ENCODE measurements at places on chromosomes 5 and 9.

GRCh38 chr5:173055983-173056782 lies at the start of gene CREBRF:
CREBRF (plus strand) TSS chr5:173056352; CDS start chr5:173080776, 24,424 bp downstream.
- peak; percentile 98 for DNase-seq

GRCh38 chr5:124162767-124163532 lies 583.5 kb downstream of the ZNF608 start:
- DNase-seq = no peak

DNA sequence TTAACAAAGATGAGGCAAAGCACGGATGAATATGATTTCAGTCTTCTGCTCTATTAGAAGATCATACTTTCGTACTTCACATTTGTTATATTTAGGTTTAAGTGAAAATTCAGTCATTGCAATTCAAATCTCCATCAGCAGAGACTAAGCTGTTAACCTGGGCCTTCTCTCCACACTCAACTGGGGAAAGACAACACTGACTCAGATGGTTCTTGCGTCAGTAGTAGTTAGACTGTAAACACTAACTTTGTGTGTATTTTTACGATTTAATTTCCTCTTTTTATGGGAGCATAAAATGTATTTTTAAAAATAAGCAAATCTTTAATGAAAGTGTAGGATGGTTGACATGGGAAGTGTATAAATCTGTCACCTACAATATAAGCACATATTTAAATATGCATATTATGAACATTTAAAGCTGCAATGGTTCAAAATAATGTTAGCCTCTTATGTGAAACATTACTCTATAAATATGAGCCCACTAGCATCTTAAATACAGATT lies 42.7 kb upstream of the ZNF608 start:
- no peak for DNase-seq

DNA sequence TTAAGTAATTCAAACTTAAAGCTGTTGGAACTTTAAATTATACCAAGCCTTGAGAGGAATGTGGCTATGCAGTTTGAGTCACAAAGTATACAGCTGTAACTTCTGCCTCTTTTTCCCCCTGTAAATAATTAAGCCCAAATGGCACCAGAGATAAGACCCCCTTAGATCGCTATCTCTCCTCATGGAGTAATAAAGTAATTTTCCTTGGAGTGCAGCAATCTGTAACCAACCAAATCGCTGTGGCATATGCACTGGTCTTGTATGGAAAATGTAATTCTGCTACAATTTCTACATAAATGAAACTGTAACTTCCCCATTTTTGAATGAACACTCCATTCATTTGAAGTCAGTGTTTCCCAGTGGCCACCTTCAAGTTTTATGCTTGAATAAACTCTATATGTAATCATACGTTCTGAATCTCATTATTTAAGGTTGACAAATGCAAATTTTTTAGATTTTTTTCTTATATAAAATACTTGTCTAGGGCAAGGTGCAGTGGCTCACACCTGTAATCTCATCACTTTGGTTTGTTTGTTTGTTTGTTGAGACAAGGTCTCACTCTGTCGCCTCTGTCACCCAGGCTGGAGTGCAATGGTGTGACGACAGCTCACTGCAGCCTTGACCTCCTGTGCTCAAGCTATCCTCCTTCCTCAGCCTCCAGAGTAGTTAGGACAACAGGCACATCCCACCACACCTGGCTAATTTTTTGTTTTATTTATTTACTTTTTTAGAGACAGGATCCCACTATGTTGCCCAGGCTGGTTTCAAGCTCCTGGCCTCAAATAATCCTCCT lies 12.3 kb downstream of the SUSD1 start:
- no peak for DNase-seq

DNA sequence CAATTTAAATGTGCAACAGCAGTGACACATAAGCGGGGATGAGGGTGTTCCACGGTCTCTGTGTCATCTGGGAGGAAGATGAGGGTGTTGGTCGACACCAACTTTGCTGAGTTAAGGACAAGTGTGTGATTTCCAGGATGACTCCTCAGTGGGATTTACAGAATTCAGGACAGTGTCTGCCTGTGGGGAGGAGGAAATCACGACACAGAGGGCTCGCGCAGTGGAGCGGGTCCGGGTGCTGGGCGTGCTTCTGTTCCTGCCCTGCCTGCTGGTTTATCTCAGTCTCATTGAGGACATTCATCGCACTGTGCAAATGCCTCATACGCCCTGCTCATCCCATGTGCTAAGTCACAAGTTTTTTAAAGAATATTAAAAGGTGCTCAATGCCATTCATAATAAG lies 73.7 kb upstream of the ADAMTS2 start:
- no peak for DNase-seq

- DNase-seq = no peak
These were observed at the start of gene NRG2 for GRCh38 chr5:140042643-140043507. NRG2 (minus strand) TSS chr5:140043299.

DNA sequence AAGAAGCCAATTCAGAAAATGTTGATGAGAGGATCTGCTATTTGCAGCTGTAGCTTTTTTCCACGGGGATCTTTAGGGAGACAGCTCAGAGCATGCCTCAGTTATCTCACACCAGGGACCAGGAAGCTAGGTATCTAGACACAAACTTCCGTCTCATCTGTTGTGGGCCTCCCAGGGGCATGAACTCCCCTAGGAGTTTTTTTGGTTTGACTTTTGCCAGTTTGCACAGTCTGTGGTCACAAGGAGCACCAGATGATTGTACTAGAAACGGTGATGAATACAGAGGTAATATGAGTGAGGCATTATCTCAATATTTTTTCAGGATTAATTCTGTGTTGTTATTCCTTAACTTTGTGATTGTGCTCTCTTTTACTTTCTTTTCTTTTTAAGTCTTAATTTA lies 533.2 kb upstream of the SEMA6A start:
- no peak for DNase-seq

- DNase-seq = no peak
These were observed 34.9 kb upstream of the FCHO2 start for GRCh38 chr5:72920690-72921502.

DNA sequence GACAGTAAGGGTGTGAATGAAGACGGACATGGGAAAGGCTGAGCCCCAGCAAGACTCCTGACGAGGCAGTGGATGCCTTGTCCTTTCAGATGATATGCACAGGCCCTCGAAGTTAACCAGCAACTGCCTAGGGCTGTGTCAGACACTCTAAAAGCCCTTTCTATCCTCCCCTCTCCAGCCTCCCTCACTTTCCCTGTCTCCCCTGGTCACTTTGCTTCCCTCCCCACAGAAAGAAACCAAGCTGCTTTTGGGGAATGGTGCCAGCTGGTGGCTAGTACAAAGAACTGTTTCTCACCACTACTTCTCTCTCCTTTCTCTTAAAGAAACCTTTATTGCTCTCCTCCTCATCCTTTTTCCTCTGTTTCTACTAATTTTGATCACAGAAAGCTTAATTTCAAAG lies 21.4 kb downstream of the LHFPL2 start:
- no peak for DNase-seq

- DNase-seq = no peak
These were observed 22.9 kb upstream of the ADAM19 start for GRCh38 chr5:157598350-157598936.

DNA sequence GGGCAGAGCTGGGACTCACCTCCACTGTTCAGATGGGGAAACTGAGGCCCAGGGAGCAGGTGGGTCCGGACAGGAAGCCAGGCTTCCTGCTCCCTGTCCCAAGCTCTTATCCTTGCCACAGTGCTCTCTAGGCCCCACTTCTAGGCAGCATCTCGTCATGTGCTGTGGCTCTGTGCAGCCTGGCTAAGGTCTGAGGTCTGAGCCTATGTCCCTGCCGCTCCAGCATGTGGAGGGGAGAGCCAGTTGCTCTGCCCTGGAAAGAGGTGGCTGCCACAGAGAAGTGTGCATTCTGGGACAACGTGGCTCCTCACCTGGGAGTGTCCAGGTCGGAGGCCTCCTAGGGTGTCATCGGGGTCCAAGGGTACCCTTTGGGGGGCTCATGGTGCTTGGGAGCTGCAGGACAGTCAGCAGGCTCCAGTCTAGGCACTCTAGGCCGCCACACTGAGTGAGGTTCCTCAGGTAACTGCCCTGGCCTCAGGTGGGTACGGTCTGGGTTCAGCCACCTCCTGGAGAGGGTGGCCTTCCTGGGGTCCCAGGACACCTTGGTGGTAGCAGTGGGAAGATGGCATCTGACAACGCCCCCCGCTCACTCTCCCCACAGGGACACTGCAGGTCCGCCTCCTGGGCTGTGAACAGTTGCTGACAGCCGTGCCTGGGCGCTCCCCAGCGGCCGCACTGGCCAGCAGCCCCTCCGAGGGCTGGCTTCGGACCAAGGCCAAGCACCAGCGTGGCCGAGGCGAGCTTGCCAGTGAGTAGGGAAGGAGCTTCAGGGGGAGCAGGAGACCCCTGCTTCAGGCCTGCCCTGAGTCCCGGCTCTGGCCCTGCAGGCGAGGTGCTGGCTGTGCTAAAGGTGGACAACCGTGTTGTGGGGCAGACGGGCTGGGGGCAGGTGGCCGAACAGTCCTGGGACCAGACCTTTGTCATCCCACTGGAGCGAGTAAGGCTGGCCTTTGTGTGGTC lies 10.4 kb downstream of the PKN3 start:
- DNase-seq = no peak

GRCh38 chr9:125747053-125747764 lies at the start of gene PBX3:
PBX3 (plus strand) TSS chr9:125747373.
- DNase-seq = peak; percentile 27

- DNase-seq = no peak
These were observed 113.5 kb downstream of the FEM1C start for GRCh38 chr5:115431116-115431515.

DNA sequence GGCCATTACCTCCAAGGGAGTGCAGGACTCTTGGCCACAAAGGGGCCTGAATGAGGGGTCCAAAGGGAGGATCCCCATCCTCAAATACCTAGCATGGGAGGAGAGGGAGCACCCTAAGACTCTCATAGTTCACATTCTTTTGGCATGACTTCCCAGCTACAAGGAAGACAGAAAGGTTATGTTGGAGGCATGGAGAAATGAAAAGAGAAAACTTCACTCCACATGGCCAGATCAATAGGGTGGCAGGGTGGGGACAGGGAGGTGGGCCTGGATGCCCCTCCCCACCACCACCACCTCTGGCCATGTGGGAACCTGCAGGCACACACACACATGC lies 97.6 kb downstream of the PAX5 start:
- no peak for DNase-seq

DNA sequence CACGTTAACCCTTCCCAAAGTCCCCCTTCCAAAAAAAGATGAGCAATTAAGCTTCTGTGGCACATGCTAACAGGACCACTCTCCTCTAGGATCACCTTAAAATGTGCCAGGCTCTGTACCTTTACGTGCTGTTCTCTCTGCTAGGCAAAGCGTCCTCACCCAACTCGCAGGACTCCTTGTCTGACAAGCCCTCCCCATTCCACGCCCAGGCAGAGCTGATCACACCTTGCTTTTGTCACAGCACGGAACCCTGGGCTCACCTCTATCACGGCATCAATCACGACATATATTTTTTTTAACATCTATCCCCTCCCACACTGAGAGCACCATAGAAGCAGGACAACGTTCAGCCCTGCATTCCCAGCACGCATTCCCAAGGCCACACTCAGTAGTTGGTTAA lies 47.1 kb downstream of the CDK5RAP2 start:
- DNase-seq = no peak

GRCh38 chr5:14587150-14587549 lies 5.6 kb downstream of the OTULINL start:
- DNase-seq = no peak

GRCh38 chr5:28822071-28822470 lies 1783.7 kb upstream of the CDH9 start:
- DNase-seq = no peak

DNA sequence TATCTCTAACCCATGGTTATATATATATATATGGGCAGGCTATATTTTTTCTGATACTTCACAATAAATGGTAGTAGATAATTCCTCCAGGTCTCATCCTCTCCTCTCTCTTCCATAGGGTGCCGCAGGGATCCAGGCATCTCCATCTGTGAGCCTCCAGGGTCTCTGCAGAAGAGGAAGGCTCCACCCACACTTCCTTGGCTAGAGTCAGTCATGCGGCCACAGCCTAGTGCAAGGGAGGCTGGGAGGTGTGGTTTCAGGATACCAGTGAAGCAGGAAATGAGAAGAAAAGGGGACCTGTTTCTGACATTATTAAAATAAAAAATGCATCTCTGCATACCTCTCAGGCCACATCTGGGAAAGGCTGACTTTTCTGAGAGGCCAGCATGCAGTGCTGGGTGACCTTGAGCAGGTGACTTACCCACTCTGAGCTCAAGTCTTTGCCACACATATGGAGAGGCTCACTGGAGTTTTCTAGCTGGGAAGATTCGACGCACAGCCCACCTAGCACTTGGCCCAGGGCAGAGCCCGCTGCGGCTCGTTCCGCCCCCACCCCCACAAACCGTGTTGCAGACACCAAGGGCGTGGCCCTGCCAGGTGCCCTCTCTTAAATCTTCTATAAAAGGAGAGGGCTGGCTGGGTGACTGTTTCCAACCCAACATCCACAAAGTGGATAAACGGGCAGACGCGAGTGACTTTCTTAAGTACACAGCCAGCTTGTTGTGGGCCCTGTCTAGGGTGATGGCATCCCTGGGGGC lies 47.9 kb downstream of the OLFM1 start:
- no peak for DNase-seq

GRCh38 chr5:432928-433791 lies 9.8 kb upstream of the EXOC3 start:
- no peak for DNase-seq

GRCh38 chr9:14749741-14750211 lies 27.2 kb upstream of the CER1 start:
- no peak for DNase-seq

- peak; percentile 87 for DNase-seq
These were observed 39.6 kb downstream of the SFXN1 start for GRCh38 chr5:175517824-175518450.

DNA sequence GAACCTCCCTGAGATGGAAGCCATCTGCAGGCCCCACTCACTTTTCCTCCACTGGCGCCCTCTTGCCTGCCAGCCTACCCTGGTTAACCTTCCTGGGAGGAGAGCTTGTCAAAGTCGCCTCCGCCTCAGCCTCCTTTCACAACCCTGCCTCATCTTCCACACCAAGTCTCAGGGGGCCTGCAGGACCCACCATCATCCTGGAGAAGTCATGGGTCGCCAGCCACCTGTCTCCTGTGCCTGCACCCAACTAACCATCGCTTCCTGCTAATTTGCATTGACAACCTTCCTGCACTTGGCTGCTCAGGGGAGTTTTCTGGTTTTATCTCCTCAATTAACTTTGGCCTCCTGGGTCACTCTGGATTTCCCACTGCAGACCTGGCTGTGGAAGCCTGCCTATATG lies 52.8 kb upstream of the GRHPR start:
- DNase-seq = no peak

DNA sequence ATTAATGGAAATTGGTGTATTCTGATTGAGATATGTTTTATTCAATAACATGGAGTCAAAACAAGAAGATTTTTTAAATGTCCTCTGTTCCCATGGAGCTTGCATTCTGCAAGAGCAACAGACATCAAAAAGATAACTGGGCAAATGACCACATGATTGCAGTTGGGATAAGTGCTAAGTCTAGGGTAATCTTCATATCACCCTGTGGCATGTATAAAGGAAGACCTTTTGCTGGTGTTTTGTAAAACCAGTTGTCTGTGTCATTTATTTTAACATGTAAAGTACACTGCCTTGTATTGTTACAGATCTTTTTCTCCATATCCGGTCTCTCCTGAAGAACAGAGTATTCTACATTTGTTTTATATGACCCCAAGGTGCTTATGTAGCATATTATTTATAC lies 44.0 kb downstream of the PTCD2 start:
- DNase-seq = no peak
